ENCODE measurements at places on chromosomes 1 and 21. TPM values are rescaled to one million over a fixed set of nuclear protein-coding genes. Genes with fewer than 3 reads are reported as not detected.

- DNase-seq, result no peak
- H3K36me3 ChIP-seq, result no peaks in the 10 kb centered on the region
- H3K4me3 ChIP-seq, result no peak overlapping the region
- no peak overlapping the region for H3K27ac ChIP-seq
These were observed 7.2 kb upstream of the FBXO28 start for GRCh38 chr1:224106568-224107281.

DNA sequence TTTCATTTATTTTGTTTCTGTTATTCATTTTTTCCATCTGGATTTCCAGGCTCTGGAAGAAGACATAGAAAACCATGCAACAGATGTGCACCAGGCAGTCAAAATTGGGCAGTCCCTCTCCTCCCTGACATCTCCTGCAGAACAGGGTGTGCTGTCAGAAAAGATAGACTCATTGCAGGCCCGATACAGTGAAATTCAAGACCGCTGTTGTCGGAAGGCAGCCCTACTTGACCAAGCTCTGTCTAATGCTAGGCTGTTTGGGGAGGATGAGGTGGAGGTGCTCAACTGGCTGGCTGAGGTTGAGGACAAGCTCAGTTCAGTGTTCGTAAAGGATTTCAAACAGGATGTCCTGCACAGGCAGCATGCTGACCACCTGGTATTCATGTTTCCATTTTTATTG is 63.5 kb upstream of the BMP8A start:
- H3K4me1 ChIP-seq, result no peaks in the 10 kb centered on the region
- H3K27ac ChIP-seq, result no peak overlapping the region
- no peak overlapping the region for H3K4me3 ChIP-seq
- no peak for DNase-seq

GRCh38 chr1:206637605-206638004 is 2.3 kb downstream of the DYRK3 start:
- H3K36me3 ChIP-seq, result no peaks in the 10 kb centered on the region
- H3K27me3 ChIP-seq, result peaks cover 8% of the 10 kb centered on the region
- no peak overlapping the region for H3K27ac ChIP-seq
- no peak overlapping the region for H3K4me3 ChIP-seq
- no peak for DNase-seq

DNA sequence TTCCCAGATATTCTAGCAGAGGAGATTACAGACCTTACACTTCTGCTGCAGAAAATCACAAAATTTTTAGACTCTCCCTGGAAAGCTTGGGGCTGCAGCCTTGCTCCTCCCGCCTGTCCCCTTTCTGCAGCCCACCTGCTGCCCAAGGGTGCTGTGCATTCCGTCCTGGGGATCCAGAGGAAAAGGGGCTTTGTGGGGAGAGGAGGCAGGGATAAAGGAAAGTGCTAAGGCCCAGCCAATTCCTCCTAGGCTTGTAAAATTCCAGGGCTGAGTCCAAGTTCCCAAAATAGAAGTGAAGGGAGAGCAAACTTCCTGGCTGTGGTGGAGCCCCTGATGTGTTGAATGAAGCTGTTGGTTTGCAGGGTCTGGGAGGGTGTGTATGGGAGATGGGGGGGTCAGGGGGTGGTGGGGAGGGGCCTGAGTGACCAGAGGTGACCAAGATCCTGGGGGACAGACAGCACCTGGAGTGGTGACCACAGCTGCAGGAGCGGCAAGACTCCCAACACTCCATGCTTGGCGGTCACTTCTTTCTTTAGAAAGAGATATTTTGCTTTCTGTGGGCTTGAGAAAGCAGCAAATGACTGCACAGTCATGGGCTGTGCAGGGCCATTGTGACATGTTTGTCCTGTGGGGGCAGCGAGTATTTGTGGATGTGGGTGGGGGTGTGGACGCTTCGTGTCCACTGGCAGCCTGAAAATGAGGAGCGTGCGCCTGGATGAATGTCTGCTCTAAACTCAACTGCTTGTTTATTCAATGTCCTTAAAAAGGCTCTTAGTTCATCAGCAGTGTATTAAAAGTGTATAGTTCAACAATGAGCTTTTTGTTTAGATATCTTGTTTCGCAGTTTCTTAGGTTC is 68.4 kb downstream of the TLR5 start:
- H3K4me3 ChIP-seq, result no peak overlapping the region
- H3K4me1 ChIP-seq, result no peaks in the 10 kb centered on the region
- peaks cover 4% of the 10 kb centered on the region for H3K27me3 ChIP-seq
- H3K27ac ChIP-seq, result no peak overlapping the region

- H3K27ac ChIP-seq, result no peak overlapping the region
- no peaks in the 10 kb centered on the region for H3K36me3 ChIP-seq
- H3K4me1 ChIP-seq, result no peaks in the 10 kb centered on the region
- no peak overlapping the region for H3K4me3 ChIP-seq
- no peaks in the 10 kb centered on the region for H3K27me3 ChIP-seq
These were observed 49.7 kb downstream of the B3GALT5 start for GRCh38 chr21:39662411-39662953.

DNA sequence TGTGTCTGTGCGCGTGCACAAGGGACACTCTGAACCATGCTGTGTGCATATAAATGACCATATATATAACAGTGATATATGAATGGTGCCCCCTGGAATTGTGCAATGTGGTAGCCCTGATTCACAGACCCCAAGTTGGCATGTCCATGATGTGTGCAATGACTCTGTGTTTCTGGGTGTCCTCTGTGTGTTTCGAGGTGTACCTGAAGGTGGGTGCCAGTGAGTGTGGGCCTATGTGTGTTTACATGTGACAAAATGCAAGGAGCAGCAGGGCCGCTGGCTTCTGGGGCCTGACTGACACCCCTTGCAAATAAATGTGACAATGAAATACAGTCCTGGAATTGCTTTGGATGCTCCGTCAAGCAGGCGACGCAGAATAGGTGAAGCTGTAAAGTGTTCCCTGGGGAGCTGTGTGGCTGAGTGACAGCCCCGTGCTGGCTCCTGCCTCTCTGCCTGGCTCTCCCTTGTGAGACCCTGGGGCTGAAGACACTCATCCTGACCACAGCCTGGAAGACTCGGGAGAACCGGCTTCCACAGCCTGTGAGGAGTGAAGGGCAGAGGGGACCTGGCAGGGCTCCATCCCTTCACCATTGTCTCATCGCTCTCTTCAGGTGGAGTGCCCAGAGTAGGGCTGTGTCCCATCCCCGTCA is 38.2 kb upstream of the CSF3R start:
- H3K27me3 ChIP-seq, result no peaks in the 10 kb centered on the region
- no peaks in the 10 kb centered on the region for H3K36me3 ChIP-seq
- no peak overlapping the region for H3K27ac ChIP-seq
- H3K4me3 ChIP-seq, result no peak overlapping the region
- H3K4me1 ChIP-seq, result no peaks in the 10 kb centered on the region
- no peak for DNase-seq

- no peak overlapping the region for H3K4me3 ChIP-seq
- no peak overlapping the region for H3K27ac ChIP-seq
- no peaks in the 10 kb centered on the region for H3K36me3 ChIP-seq
- H3K4me1 ChIP-seq, result peaks cover 16% of the 10 kb centered on the region
These were observed 5.2 kb downstream of the COQ8A start for GRCh38 chr1:226945106-226945857.

DNA sequence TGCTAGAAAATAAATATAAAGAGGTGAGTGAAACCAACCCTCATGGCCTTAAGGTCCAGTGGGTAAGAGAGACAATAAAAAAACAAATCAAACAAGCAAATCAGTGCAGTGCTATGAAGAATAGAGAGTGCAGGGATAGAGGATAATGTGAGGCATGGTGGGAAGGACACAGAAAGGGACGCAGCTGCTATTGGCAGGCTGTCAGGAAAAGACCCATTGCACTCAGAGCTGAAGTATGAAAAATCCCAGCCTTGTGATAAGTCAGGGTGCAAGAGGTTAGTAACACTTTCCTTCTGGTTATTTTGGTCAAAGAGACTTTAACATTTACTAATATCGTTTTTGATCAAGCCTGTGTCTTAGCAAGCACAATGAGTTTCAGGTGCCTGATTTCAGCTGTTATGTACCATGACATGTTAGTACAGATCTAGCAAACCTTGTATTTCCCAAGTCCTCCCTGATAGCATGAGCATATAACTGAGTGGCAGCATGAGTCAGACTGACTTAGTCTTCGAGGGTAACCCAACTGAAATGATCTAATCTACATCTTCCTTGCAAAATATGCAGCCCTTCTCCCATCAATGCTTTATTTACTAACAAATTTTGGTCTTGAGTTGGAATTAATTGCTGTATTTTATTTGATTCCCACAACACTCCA is 31.7 kb downstream of the CHML start:
- H3K4me1 ChIP-seq, result no peaks in the 10 kb centered on the region
- H3K4me3 ChIP-seq, result no peak overlapping the region
- no peak overlapping the region for H3K27ac ChIP-seq
- H3K36me3 ChIP-seq, result no peaks in the 10 kb centered on the region
- no peaks in the 10 kb centered on the region for H3K27me3 ChIP-seq

CBS gene
- 0.58 TPM for total RNA-seq

DNA sequence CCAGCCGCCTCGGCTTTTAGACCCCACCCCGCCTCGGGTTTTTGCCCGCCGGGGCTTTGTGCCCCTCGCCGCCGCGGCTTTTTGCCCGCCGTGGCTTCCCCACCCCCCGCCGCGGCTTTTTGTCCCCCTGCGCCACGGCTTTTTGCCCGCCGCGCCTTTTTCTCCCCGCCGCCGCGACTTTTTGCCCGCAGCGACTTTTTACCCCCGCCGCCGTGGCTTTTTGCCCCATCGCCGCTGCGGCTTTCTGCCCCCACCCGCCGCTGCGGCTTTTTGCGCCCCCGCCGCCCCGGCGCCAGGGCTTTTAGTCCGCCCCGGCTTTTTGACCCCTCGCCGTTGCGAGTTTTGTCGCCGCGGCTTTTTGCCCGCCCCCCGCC is 474.4 kb downstream of the FAM72C start:
- DNase-seq, result peak; percentile 13
- no peak overlapping the region for H3K27ac ChIP-seq
- H3K4me3 ChIP-seq, result no peak overlapping the region
- no peaks in the 10 kb centered on the region for H3K36me3 ChIP-seq

OR14K1 gene
- total RNA-seq, result not detected

GRCh38 chr1:89904219-89904980 is 83.6 kb downstream of the LRRC8D start:
- H3K27me3 ChIP-seq, result no peaks in the 10 kb centered on the region
- no peak for DNase-seq
- peaks cover 7% of the 10 kb centered on the region for H3K4me1 ChIP-seq
- H3K27ac ChIP-seq, result no peak overlapping the region

SPATA1 gene
- 0.63 TPM for total RNA-seq

TTC39A gene
- not detected for total RNA-seq

PGBD5 gene
- total RNA-seq, result not detected

DNA sequence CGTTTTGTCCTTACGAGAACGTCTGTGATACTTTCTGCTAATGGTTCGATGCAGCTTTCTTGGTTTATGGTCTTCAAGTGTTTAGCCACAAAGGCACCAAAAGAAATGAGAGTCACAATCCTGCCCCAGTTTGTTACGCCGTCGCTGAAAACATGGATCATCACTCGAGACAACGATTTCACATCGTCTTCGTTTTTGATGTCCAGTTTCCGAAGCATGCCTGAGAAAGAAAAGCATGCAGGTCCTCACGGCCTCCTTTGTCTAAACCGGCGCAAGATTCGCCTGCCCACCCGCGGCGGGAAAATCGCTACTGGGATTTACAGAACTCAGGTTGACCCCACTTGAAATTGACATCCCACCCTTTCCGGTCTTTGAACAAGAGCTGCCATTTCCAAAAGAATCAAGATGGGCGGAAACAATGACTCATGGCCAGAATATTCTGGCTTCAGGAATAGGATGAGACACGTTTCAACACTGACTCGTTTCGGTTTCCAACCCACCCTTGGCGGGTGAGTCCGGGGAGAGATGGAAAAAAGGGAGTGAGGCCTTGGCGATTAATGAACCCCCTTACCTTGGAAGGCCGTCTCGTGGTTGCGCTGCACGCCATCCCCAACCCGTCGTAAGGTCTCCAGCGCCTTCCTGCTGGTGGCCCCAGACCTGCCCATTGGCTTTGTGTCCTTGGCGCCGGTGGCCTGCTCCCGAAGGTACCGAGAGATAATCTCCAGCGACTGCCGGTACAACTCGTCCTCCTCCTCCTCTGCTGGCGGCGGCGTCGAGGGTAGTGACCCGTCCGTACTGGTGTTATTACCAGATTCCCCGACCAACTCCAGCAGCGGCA is 919 bp downstream of the MCL1 start:
- peaks cover 23% of the 10 kb centered on the region for H3K4me1 ChIP-seq
- DNase-seq, result peak; percentile 47
- H3K27me3 ChIP-seq, result no peaks in the 10 kb centered on the region
- H3K36me3 ChIP-seq, result peaks cover 51% of the 10 kb centered on the region
- H3K4me3 ChIP-seq, result peak overlapping the region; percentile 79
- H3K27ac ChIP-seq, result peak overlapping the region; percentile 100

U2AF1 gene
- total RNA-seq, result 363 TPM

CLCA4 gene
- not detected for total RNA-seq

GRCh38 chr1:18069903-18070302 is 37.7 kb upstream of the IGSF21 start:
- H3K4me3 ChIP-seq, result no peak overlapping the region
- H3K27me3 ChIP-seq, result no peaks in the 10 kb centered on the region
- H3K36me3 ChIP-seq, result no peaks in the 10 kb centered on the region
- DNase-seq, result no peak
- H3K4me1 ChIP-seq, result no peaks in the 10 kb centered on the region

GRCh38 chr1:22420455-22421053 is 31.1 kb upstream of the ZBTB40 start:
- H3K27me3 ChIP-seq, result peaks cover 2% of the 10 kb centered on the region
- H3K4me1 ChIP-seq, result no peaks in the 10 kb centered on the region
- no peaks in the 10 kb centered on the region for H3K36me3 ChIP-seq
- peak; percentile 67 for DNase-seq
- H3K27ac ChIP-seq, result no peak overlapping the region
- H3K4me3 ChIP-seq, result no peak overlapping the region

- no peak overlapping the region for H3K4me3 ChIP-seq
- no peak for DNase-seq
- H3K36me3 ChIP-seq, result no peaks in the 10 kb centered on the region
- no peaks in the 10 kb centered on the region for H3K27me3 ChIP-seq
These were observed 2.6 kb upstream of the TMEM82 start for GRCh38 chr1:15739745-15740144.

FAM89A gene
- 2.0 TPM for total RNA-seq

- no peaks in the 10 kb centered on the region for H3K4me1 ChIP-seq
- DNase-seq, result no peak
- no peak overlapping the region for H3K27ac ChIP-seq
- H3K4me3 ChIP-seq, result no peak overlapping the region
These were observed 45.8 kb downstream of the RNF115 start for GRCh38 chr1:145778146-145778540.

DNA sequence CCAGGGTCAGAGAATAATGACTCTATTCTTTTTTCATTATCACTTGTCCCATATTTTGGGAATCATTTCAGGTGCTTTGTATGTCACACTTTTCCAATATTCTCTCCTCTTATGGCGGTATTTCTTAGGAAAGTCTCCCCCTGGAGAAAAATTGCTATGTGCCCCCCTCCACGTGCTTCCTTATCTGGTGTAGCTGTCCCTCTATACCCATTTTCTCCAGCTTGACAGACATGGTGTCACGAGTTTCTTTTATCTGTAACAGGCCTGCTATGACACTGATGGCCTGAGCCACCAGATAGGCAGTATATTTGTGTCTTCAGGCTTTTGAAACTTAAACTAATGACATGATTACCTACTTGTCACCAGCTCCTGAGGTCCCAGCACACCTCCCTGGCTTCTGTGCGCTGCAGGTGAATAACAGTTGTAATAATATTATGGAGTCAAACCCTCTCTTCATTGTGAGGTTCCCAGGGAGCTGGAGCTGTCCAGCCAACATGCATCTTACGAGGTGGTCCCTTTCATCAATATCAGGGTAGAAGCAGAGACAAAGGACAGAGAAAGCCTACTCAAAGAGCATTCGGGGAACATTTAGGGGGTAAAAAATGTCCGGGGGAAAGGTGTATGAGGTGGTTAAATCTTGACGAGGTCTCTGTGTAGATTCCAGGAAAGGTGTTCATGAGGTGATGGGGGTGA is 71.2 kb upstream of the DUSP10 start:
- H3K4me3 ChIP-seq, result no peak overlapping the region
- no peak overlapping the region for H3K27ac ChIP-seq
- H3K27me3 ChIP-seq, result no peaks in the 10 kb centered on the region
- H3K4me1 ChIP-seq, result peaks cover 12% of the 10 kb centered on the region
- DNase-seq, result no peak
- no peaks in the 10 kb centered on the region for H3K36me3 ChIP-seq

KRTAP19-3 gene
- total RNA-seq, result not detected
